AG04450 (cell line): ENCODE measurements at places on chromosomes 2 and 18. TPM values are rescaled to one million over a fixed set of nuclear protein-coding genes. Genes with fewer than 3 reads are reported as not detected.

Gene CHRND
- not detected in 2 replicates for polyA plus RNA-seq

Gene VSNL1
- polyA plus RNA-seq = 0.77 and 0.86 TPM in 2 replicates

Gene FZD7
- 40.6 and 42.9 TPM in 2 replicates for polyA plus RNA-seq

Gene RTTN
- 4.1 and 4.6 TPM in 2 replicates for polyA plus RNA-seq

Gene TYMS
- polyA plus RNA-seq = 43.0 and 46.6 TPM in 2 replicates

Gene DLX1
- polyA plus RNA-seq = 1.9 and 2.2 TPM in 2 replicates

Gene NEURL3
- polyA plus RNA-seq = not detected in 2 replicates

Gene LCT
- polyA plus RNA-seq = not detected in 2 replicates

Gene EHD3
- polyA plus RNA-seq = 39.8 and 48.6 TPM in 2 replicates

Gene GALNT14
- 0.07 TPM in 1 of 2 replicates, not detected in the other for polyA plus RNA-seq

Gene DYNAP
- polyA plus RNA-seq = not detected in 2 replicates

Gene GALNT13
- not detected in 2 replicates for polyA plus RNA-seq

Gene PIEZO2
- polyA plus RNA-seq = 2.7 and 2.8 TPM in 2 replicates

Gene TMEM169
- 0.16 and 0.35 TPM in 2 replicates for polyA plus RNA-seq

Gene REG3A
- not detected in 2 replicates for polyA plus RNA-seq

Gene CIB4
- polyA plus RNA-seq = not detected in 2 replicates

Gene RNMT
- 20.2 and 23.5 TPM in 2 replicates for polyA plus RNA-seq

Gene MC5R
- polyA plus RNA-seq = not detected in 2 replicates

Gene SCN3A
- polyA plus RNA-seq = 0.11 and 0.17 TPM in 2 replicates

Gene TXNDC2
- 0.06 TPM in 2 replicates for polyA plus RNA-seq

Gene DBI
- polyA plus RNA-seq = 235 and 244 TPM in 2 replicates

Gene SPDYA
- 0.07 and 0.22 TPM in 2 replicates for polyA plus RNA-seq

Gene USP37
- polyA plus RNA-seq = 2.8 and 4.9 TPM in 2 replicates

Gene SP140
- polyA plus RNA-seq = 0.73 and 1.5 TPM in 2 replicates

Gene TDRD15
- polyA plus RNA-seq = not detected in 2 replicates

Gene DSEL
- 40.0 and 55.2 TPM in 2 replicates for polyA plus RNA-seq

Gene EFR3B
- polyA plus RNA-seq = 0.09 and 0.14 TPM in 2 replicates

Gene LRRTM1
- polyA plus RNA-seq = not detected in 2 replicates

Gene IL18RAP
- 0.10 TPM in 1 of 2 replicates, not detected in the other for polyA plus RNA-seq

Gene UCN
- polyA plus RNA-seq = 0.40 TPM in 1 of 2 replicates, not detected in the other

Gene MOGAT1
- not detected in 2 replicates for polyA plus RNA-seq
